ENCODE measurements at places on chromosomes 7 and 10. TPM values are rescaled to one million over a fixed set of nuclear protein-coding genes. Genes with fewer than 3 reads are reported as not detected.
A peak's percentile ranks its signal among the peaks of the same experiment; 100 is the strongest.

- no peak for DNase-seq
These were observed 16.2 kb upstream of the PRR15 start for GRCh38 chr7:29547421-29547820.

- no peak for DNase-seq
These were observed 79.5 kb upstream of the FAM133B start for GRCh38 chr7:92669616-92670165.

GRCh38 chr10:123808906-123809305 is 82.7 kb downstream of the CPXM2 start:
- peak; percentile 69 for DNase-seq

- DNase-seq = no peak
These were observed 53.5 kb downstream of the ZNF467 start for GRCh38 chr7:149719912-149720335.

The PAPOLB gene
- total RNA-seq = 0.02 TPM

The PRSS2 gene
- not detected for total RNA-seq

- no peak for DNase-seq
These were observed 912 bp upstream of the DUSP5 start for GRCh38 chr10:110496553-110497437.

- DNase-seq = no peak
These were observed 4.7 kb downstream of the ZNF488 start for GRCh38 chr10:47379445-47379785.

DNA sequence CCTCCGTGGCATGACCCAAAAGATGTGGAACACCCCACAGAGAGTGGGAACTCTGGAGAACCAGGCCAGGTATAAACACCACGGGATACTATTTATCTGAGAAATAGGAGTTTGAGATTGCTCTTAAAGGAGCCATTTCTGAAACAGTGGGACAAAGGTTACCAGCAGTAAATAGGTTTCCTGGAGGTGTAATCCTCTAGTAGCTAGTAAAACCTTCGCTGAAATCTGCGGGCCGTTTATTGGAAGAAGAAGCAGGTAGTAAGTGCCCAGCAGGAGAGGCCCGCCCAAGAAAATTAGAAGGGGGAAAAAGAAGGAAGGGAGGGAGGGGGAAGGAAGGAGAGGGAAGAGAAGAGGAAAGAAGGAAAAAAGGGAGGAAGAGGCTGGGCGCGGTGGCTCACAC is 51.6 kb downstream of the CHST3 start:
- no peak for DNase-seq

- DNase-seq = no peak
These were observed 109.0 kb downstream of the JCAD start for GRCh38 chr10:29950391-29950790.

DNA sequence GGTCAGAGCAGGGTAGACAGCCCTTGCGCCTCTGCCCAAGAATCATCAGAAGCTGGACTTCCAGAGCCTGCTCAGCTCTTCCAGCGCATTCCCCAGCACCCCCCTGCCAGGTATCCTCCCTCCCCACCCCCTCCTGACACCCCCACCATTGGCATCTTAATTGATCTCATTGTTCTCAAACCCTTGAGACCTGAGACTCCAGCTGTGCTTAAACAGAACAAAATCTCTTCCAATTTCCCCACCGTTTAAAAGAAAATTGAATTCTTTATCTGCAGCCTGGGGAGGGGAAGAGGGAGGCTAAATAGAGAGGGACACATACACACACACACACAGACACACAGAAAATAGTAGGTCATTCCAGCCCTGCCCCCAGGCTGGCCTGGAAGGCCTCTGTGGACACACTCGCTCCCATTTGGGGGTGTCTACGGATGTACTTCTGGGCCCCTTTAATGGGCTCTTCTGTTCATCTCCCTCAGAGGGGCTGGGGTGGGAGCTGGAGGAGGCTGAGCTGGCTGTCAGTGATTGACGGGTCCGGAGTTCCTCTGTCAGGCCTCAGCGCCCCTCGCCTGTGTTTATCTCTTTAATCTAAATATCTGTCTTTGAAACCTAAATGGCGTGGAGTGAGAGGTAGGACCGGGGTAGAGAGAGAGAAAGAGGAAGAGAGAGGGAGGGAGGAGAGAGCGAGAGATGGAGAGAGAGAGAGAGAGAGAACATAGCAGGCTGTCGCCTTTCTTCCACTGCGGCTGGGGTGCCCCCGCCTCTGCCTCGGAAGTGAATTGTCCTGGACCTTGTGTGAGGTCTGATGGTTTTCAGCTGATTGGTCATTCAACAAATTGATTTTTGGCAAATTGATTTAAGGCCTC is 61.7 kb downstream of the C10orf105 start:
- no peak for DNase-seq

- DNase-seq = no peak
These were observed 672 bp downstream of the GTPBP4 start for GRCh38 chr10:988667-989545.

DNA sequence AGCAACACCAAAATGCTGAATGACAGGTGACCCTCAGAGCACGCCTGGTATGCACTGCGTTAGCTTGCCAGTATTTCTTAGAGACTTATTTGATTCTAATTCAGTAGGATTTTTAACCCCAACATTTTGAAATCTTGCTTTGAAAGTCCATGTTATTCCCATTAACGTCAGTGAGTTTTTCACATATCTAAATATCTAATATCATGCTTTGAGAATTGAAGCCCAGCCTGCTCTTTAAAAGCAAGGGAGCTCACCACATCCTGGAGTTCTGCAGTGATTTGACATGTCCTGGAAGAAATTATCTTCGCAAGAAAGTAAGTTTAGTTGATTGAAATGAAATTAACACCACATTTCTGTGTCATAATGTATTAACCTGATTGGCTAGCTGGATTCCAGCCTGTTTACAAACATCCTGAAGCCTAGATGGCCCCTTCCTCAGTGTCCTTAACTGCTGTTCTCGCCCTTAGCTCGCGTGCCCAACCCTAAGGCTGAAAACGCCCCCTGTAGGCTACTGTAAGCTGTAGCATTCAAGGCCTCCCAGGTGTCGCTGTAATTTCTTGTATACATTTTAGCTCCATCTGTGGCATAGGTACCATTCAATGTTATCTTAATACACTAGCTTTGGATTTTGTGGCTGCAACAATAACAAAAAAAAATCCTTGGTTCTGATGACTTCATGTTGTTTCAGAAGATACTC is 191.5 kb downstream of the MGMT start:
- DNase-seq = no peak

GRCh38 chr7:123114288-123114687 is 85.5 kb downstream of the SLC13A1 start:
- DNase-seq = no peak

- no peak for DNase-seq
These were observed 141.4 kb downstream of the TFEC start for GRCh38 chr7:115888981-115889668.

- peak; percentile 59 for DNase-seq
These were observed 108.6 kb downstream of the SRI start for GRCh38 chr7:88111140-88111743.

DNA sequence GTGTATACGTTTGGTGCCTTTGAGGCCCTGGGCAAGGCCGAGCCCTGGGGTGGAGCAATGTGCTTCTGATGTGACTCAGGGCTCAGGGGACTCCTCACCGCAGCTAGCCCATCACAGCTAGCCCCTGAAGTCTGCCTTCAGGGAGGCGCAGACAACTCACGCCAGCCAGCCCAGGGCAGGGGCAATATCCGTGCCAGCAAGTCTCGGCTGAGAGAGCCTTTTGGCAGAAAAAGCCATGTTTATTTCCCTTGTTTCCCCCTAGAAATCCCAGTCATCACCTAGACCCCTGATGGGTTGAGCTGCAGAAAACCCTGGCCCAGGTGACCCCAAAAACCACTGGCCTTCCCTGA is 90.4 kb downstream of the CHST15 start:
- no peak for DNase-seq

- peak; percentile 68 for DNase-seq
These were observed 134.1 kb upstream of the GDF10 start for GRCh38 chr10:47165711-47166404.

GRCh38 chr7:77995717-77996116 is 197.1 kb downstream of the PHTF2 start:
- no peak for DNase-seq

- no peak for DNase-seq
These were observed 7.5 kb downstream of the FBH1 start for GRCh38 chr10:5897504-5897903.

DNA sequence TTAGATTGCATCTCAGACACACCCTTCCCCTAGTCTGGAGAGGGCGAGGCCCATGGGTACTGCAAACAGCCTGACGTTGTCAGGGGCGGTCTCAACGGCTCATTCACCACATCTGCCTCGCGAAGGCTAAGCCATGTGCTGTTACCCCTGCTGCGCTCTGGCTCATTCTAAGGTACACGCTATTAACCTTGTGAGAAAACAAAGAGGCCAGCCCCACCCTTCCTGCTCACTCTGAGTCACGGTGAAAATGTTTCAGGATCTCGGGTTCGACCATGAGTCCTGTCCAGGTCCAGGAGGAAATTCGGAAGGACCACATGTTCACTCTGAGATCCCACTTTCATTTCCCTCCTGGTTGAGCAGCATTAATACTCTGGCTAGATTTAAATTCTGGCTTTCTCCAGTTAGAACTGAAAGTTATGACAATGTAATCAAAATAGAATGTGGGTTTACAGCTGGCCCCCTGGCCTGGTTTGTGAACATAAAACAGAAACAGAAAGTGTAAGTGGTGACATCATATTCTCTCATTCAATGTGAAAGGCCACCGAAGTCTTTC is 55.2 kb downstream of the EGFR start:
- peak; percentile 100 for DNase-seq

GRCh38 chr10:49598986-49599385 is 11.1 kb upstream of the SLC18A3 start:
- DNase-seq = no peak

- no peak for DNase-seq
These were observed 417.0 kb upstream of the PFKP start for GRCh38 chr10:2650328-2650727.

The VIM gene
- total RNA-seq = 2,364 TPM

- DNase-seq = no peak
These were observed 408.8 kb upstream of the SEMA3C start for GRCh38 chr7:81327468-81328266.

GRCh38 chr7:80127412-80128160 is 7.0 kb upstream of the GNAI1 start:
- peak; percentile 50 for DNase-seq

Data from H4 (cell line).